ENCODE measurements at places on chromosomes 13 and 19.

DNA sequence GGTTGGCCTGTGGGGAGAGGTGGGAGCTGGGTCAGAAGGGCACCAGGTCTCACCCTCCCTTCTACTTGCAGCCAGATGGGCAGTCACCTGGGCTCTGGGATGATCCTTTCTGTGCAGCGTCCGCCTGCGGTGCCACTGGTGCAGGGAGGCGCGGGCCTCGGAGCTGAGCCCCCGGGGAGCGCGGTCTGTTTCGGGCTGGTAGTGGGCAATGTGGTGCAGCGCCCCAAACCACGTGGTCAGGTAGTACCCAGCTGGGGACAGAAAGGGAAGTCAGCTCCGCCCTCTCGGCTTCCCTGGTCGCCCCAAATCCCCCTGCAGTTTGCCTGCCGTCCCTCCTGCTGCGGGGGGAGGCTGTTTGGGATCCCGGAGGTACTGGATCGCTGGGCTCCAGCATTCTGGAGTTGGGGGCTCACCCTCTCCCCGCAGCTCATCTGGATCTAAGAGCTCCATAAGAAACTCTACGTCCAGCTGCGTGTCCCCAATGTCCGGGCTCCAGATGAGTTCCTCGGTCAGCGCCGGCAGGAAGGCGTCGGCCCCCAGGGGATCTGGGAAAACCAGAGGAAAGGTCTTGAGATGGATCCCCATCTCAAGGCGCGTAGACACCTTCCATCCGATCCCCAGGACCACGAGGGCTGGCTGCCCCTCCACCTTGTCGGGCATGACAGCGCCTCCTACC is 8.8 kb downstream of the RINL start:
- DNase-seq, result peak; percentile 62

DNA sequence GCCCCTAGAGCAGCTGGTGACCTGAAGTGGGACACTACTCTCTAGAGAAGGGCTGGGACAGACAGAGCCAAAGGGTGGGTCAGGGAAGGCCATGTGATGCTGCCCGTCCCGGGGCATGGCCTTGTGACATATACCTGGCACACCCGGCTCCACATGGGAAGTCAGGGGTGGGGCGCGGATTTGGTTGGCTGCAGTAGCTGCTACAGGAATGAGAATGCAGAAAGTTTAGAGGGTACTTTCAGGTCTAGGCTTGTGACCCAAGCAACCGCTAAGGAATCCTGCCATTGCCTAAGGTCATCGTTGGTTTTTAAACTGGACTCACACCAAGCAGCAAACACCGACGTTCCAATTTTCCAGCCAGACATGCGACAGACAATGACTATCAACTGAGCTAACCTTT is 25.9 kb downstream of the RCBTB2 start:
- no peak for DNase-seq

- no peak for DNase-seq
Measured at GRCh38 chr13:111291908-111292307, 28.5 kb upstream of the TEX29 start.

GRCh38 chr13:48831248-48831647 is 144.5 kb upstream of the FNDC3A start:
- DNase-seq, result peak; percentile 64

DNA sequence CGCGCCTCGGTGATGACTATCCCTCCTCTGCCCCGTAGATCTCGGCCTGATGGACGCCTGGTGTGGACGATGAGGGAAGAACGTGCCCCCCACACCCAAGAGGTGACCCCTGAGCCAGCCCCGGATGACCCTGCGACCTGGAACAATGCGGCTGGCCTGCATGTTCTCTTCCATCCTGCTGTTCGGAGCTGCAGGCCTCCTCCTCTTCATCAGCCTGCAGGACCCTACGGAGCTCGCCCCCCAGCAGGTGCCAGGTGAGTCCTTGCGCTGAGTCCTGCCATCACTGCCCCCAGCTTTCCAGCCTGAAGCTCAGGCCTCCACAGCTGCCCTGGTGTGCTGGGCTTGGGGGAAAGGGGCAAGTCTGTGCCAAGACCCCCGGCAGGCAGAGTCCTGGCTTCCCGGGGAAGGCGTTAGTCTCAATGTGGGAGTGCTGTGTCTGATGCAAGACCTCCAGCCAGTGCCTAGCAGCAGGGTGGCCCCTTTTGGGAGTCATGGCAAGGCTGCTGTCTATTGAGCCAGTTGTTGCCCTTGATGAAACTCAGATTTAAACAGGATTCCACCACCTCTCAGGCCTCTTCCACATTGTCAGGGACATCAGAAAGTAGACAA is 67.5 kb downstream of the CHST8 start:
- DNase-seq, result no peak

DNA sequence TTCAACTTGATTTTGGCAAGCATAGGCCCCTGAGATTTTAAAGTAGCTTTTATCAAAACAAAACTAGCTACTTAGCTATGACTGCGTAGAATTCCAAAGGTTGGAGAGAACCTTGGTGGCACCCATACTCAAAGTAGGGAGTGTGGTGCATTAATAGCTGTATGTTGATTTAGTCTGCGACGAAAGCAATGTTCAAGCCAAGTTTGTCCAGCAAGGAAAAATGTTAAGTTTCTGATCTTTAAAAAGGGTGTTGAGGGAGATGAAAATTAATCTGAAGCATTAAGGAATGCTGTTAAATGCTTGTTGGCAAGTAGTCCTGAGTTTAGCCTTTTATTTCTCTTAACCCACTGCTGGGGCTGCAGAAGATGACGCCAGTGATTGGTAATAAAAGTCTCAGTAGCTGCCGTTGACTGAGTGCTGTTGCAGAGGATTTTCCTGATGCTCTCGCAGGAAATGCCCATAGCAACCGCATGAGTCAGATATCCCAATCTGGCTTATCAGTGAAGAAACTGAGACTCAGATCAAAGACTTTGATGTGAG is 75.9 kb upstream of the RNF113B start:
- no peak for DNase-seq

- peak; percentile 72 for DNase-seq
Measured at GRCh38 chr19:10654610-10655456, 687 bp downstream of the ILF3 start.

DNA sequence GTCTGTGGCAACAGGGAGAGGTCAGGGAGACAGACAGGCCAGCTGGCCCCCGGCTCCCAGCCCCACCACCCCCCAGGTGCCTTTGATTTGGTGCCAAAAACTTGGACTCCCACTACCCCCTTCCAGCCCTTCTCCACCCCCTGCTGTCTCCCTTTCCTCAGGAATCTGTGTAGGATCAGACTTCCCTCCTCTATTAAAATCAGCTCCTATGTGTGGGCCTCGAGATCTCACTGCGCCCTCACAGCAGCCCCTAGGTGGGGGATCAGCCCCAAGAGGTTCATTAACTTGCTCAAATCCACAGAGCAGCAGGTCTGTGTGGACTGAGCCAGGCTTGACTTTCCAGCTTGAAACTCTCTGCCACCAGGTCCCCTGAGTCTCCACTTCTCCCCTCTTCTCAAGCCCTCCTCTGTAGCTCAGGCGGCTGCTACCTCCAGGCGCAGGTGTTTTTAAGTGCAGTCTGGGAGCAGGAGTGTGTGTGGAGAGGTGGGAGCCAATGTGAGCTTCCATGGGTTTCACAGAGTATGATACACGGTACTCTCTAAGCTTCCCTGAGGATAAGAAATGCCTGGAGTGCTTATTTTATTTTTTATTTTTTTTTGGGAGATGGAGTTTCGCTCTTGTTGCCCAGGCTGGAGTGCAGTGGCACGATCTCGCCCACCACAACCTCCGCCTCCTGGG is 1.7 kb downstream of the GAPDHS start:
- no peak for DNase-seq

DNA sequence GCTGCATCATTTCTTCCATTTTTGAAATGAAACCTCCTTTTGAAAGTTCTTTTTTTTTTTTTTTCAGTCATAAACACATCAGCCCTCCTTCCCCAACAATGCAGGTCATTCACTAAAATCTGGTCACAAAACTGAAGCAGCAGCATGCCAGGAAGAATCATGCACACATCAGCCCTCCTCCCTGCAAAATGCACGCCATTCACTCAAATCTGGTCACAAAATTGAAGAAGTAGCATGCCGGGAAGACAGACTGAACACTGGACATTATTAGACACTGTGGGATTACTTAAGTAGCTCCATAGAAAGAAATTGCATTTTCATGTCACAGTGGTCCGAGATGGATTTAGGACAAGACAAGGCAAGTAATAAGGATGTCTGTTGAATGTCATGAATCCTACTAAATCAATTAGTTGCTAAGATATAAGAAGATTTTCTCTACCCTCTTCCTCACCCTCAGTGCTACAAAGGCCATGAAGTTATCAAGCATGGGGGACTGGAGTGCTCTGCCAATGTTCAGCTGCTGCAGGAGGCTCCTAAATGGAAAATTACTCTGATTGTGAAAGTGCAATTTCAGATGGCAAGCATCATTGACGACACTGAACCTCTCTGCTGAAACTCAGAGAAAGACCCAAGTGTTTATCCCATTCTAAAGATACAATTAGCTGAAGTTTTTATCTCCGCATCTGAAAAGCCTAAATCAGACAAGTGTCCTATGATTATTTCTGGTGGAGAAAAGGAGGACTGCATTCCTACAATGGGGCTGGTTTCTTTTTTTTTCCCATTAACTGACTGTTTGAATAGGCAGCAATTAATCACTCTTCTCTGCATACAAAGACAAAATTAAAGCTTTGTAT is 913.2 kb downstream of the DIAPH3 start:
- no peak for DNase-seq

GRCh38 chr19:8366121-8366581 is 2.2 kb downstream of the ANGPTL4 start:
- no peak for DNase-seq

DNA sequence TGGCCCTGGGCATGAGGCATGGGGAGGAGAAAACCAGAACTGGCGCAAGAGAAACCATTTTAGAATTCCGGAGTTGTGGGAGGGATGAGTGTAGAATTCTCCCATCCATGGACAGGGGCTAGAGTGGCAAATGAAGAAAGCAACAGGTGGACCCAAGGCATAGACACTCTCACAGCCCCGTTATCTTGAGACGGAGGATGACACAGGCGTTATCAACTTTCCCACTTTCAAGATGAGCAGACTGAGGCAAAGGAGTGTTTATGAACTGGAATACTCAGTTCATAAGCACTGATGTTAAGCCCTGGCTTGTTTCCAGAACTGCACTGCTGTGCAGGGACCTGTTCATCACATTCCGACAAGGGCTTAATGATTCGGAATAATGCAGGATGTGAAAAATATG is 1.1 kb upstream of the GTF3A start:
- DNase-seq, result no peak

DNA sequence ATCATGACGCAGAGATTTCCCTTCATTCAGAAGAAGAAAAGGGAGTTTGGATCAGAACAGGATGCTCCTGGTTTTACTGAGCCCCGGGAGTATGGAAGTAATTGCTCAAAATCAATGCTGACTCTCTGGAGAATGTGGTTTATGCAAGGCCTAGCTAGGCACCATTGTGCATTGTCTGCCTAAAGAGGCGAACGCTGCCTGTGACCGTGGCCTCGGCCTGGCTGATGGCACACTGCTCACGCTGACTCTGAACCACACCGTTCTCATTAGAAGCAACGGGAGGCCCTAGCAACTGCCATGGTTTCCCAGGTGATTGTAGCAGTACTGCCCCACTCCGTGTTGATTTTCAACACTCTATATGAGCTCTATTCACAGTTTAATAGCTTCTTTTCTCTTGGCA is 41.7 kb upstream of the UBL3 start:
- DNase-seq, result no peak

GRCh38 chr13:31311921-31312320 is 112.1 kb downstream of the B3GLCT start:
- DNase-seq, result no peak

DNA sequence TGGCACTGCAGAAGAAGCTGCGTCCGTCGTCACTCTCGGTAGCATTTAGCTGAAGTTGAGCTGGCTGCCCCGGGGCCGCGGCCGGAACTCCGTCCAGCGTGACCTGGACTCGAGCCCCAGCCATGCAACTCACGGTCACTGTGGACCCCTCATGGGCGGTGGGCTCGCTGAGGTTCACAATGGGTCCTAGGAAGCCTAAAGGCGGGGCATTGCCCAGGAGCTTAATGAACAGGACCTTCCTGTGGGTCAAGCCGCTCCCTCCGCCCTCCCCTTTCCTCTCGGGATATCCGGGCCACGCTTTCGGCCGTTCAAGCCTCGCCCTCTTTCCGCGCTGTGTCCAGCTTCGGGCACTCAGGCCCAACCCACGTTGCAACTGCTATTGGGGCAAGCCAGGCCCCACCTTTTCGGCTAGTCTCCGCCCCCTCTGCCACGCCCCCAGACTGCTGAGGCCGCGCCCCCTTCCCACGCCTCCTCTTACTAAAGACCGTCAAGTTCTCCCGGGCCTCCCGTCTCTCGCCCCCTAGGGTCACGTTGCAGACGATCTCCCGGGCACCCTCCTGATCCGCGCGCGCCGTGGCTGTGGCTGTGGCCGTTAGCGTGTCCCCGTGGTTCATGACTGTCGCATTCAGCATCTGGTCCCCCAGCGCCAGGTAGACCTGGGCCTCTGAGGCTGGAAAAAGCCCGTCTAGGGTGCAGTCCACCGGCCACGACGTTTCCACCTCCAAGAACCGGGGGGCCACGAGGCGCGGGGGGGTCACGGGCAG is 1.4 kb upstream of the RAVER1 start:
- DNase-seq, result peak; percentile 59

- no peak for DNase-seq
Measured at GRCh38 chr13:51551416-51551815, 32.8 kb upstream of the WDFY2 start.

DNA sequence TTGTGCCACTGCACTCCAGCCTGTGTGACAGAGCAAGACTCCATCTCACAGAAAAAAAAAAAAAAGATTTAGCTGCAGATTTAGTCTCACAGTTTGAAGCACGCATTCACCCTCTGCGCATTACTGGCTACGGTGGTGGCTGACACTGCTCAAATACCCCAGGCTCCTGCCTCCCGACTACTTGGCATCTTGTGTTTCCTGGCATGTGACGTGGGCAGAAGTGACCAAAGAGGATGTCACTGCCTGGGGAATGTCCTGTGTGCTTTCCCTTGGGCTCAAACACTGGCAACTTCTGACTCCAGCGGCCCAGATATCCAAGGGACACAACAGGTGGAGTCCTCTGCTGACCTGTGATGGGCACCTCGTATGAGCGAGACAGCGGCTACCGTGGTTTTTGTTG is 24.7 kb upstream of the EIF3G start:
- DNase-seq, result no peak

- DNase-seq, result no peak
Measured at GRCh38 chr13:27421101-27421871, 3.1 kb upstream of the GTF3A start.

- no peak for DNase-seq
Measured at GRCh38 chr19:30647891-30648720, 275.9 kb downstream of the ZNF536 start.

DNA sequence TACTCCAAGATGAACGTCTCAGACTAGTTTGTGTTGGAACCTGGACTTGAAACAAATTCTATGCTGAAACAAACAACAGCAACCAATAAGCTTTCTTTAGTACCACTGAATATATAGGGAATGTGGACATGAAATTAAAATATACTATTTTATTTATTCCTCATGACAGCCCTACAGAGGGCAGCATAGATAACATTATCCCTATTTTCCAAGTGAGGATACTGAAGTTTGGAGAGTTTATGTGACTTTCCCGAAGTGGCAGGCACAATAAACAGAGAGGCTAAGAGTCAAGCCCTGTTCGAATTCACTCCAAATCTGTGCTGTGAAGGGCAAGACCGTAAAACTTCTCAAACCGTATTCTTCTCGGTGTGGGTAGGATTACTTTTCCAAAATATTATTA is 509.9 kb upstream of the GPC6 start:
- no peak for DNase-seq
